ENCODE measurements at places on chromosomes 3 and 15.

DNA sequence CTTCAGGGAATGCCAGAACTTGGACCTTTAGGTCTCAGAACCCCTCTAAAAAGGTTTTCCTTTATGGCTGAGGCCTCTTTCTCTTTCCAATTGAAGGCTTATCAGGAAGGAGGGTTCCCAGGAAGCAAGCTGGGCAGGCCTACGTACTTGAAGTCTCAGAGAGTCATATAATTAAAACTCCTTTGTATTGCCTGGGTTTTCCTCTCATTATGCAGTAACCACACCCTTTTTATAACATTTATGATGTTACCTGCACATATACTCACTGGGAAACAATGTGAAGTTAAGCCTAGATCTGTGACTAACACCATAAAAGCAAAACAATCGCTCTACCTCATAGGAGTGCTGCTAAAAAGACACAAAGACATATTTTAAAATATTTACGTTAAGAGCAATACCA, 27.3 kb downstream of the SERP1 start:
- DNase-seq: no peak

DNA sequence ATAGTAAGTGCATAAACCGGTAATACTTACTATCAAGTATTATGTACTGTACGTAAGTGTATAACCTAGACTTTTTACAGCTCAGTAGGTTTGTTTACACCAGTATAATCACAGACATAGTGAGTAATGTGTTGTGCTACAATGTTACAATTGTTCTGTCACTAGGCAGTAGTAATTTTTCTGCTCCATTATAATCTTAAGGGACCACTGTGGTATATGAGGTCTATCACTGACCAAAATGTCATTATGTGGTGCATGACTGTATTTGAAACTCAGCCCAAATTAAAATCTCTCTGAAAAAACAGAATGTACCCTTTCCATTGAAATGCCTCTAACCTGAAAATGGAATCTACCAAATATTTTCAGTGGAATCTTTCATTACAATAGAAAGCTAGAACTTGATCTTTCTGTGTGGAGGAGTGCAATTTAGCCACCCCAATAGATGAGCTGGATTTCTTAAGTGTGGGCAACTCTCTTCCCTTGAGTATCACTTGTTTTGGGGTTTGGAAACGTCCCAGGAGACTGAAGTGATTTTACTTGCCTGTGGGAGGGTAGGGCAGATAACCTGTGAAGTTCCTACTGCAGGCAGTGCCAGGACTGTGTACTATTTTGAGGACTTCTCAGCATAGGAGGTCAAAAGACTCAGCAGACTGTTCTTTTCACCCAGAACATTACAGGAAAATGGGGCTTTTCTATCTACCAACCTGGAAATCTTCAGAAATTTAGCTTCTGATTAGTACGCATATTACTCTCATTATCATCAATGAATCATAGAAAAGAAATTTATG, 50.9 kb downstream of the FAM98B start:
- no peak for DNase-seq

DNA sequence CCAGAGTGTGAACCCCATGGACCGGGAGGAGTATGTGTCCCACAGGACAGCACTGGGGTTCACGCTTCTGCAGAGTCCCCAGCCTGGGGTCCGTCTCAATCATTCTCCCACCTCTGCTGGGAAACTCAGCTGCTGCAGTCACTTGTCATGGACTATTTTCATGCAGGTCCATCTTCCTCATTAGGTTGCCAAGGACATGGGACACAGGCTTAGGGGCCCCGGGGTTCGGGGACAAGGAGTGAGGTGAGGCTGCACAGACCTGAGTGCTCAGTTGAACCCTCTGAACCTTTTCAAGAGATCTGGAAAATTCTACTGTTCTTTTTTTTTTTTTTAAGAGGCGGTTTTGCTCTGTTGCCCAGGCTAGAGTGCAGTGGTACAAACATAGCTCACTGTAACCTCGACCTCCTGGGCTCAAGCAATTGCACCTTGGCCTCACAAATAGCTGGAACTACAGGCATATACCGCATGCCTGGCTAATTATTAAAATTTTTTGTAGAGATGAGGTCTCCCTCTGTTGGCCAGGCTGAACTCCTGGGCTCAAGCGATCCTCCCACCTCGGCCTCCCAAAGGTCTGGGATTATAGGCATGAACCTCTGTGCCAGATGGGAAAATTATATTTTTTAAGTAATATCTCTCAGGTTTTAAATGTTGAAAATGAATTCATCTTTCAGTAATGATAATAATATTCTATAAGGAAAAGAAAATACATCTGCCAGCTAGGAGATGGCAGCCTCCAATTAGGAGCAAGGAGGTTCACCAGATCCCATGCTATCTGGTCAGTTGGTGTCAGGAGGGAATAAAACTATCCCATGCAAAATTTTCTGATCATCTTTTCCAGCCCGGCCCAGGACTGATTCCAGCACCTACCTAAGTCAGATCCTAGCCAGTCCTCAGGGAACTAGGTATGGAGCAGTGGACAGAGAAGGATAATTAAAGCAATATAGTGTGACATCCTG, 45.2 kb downstream of the RPN1 start:
- DNase-seq: no peak

- no peak for DNase-seq
These were observed 460.7 kb upstream of the RASGRP1 start for GRCh38 chr15:39025321-39025720.

GRCh38 chr3:107950417-107950816, 140.4 kb downstream of the CD47 start:
- DNase-seq: no peak

DNA sequence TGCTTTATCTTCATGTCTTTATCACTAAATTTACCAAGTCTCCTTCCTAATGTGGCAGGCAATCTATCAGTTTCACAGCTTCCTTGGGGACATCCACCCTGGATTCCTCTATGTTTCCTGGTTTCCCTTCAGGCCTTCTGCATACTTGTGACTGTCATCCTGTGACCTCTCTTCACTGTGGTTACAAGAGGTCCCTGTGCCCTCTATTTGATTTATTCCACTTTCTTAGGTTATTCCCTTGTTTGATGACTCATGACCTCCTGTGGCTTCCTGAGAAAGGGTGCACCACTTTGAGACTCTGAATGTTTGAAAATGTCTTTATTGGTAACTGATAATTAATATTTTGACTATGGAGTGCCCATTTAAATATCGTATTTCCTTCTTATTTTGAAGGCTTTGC, 60.5 kb upstream of the KY start:
- no peak for DNase-seq

- DNase-seq: peak; percentile 88
These were observed 26.4 kb downstream of the ASB7 start for GRCh38 chr15:100628746-100629145.

- DNase-seq: no peak
These were observed 110.9 kb downstream of the LMLN start for GRCh38 chr3:198070871-198071270.

- peak; percentile 92 for DNase-seq
These were observed 54.5 kb downstream of the CPN2 start for GRCh38 chr3:194296454-194297263.

DNA sequence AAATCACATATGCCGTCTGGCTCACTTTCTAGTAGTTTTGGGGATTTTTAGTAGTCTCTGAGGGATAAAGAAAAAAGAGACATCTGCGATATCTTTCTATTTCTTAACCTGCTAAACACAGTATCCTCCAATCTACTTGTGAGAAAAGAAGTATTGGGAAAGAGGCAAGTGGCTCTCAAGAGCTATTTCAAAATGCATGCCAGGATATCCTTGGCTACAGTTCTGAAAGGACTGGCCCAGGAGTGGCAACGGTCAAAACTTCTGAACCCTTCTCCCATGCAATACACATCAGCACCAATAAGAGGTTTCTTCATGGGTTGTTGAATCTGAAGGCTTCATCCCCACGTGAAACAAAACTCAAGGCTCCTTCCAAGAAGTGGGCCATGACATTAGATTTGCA, 204.0 kb upstream of the WNT5A start:
- DNase-seq: no peak

GRCh38 chr3:66761093-66761780, 236.9 kb upstream of the KBTBD8 start:
- DNase-seq: no peak

- DNase-seq: no peak
These were observed 5.5 kb upstream of the TEX55 start for GRCh38 chr3:119140466-119140865.

GRCh38 chr15:76057332-76058000, 2.3 kb upstream of the TMEM266 start:
- peak; percentile 66 for DNase-seq

DNA sequence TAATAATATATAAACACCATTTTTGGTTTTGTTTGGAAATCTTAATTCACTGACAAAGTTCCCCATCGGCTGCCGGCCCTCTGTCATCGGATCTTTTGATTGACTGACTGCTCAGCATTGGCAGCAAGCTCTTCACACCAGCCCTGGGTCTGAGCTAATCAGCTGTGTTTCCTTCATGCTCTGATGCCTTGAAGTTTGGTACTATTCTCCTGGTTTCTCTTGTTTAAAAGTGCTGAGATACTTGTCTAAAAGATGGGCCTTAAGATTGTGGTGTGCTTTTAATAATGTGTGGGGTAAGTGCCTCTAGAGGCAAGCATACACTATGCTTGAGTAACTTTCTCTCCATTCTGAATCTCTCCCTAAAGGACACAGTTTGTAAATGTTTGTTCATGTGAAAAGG, 415.5 kb upstream of the TPRG1 start:
- DNase-seq: no peak

DNA sequence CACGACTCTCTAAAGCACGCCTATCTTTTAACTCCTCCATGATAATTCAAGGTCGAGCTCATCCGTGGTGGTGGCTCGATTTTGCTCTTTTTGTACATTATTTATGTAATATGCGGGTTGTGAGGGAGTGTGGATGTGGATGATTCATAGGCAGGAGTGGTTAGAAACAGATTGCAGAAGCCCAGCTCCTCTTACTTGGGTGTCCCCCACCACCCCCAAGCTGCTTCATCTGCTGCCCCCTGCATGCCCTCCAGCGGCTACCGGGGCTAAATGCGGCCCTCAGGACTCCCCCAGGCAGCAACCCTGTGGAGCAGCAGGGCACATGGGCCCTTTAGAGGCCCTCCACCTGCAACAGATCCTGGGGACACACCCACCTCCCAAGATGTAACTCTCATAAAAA, 111.5 kb upstream of the SELENOK start:
- no peak for DNase-seq
